Stimulated activated CD4-positive, alpha-beta T cell treated with anti-CD3 and anti-CD28 coated beads, TNF-alpha, amount 100 ng/mL, for 1 hour (primary cell): ENCODE measurements at places on chromosomes 5 and 9.

GRCh38 chr9:137832830-137833590, 44.6 kb upstream of the CACNA1B start:
- no peak for DNase-seq

DNA sequence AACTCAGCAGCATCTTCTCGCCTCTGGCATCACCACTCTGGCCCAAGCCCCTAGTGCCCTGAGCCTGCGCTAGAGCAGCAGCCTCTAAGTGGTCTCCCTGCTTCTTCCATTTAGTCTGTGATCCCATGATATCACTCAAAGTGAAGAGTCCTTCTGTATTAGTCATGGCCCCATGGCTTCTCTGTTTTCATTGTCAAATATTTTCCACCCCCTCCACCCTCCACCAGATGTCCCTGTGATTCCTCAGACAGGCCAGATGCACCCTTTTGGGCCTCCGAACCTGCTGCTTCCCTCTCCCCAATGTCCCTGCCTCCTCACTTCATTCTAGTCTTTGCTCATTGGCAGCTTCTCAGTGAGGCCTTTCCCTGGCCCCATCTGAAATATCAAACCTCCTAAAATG, 299.2 kb downstream of the SPOCK1 start:
- DNase-seq, result no peak

DNA sequence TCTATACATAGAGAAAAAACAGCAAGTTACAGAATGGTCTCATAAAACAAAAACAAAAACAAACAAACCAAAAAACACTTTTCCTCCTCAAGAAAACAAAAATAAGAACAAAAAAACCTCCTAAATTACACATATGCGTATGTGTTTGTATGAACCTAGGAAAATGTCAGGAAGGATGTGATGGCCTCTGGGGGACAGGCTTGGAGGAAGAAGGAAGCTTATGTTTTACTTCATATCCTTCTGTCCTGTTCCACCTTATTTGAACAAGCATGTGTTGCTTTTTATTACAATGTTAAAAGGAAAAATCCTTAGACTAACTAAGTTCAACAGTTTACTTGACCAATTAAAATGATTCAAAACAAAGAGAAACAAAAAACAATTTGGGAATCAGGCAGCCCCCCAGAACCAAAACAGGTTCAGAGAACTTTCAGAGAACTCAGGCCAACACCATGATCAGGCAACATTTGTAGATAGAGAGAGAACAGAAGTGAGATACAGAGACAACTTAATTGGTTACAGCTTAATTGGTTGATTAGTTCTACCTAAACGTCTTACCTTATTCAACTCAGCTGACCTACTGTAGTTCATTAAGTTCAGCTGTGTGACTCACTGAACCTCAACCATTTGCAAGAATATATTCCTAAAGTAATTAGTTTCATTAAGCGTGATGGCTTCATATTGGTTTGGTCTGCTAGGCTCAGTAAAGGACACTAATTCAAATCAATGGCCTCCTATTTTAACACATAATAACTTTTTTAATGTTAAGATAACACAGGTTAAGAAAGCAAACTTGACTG, 10.1 kb downstream of the SPAAR start:
- DNase-seq, result no peak

- no peak for DNase-seq
These were observed 62.7 kb downstream of the ST8SIA4 start for GRCh38 chr5:100840370-100840769.

- DNase-seq, result no peak
These were observed 11.3 kb upstream of the UBTD2 start for GRCh38 chr5:172294831-172295230.

DNA sequence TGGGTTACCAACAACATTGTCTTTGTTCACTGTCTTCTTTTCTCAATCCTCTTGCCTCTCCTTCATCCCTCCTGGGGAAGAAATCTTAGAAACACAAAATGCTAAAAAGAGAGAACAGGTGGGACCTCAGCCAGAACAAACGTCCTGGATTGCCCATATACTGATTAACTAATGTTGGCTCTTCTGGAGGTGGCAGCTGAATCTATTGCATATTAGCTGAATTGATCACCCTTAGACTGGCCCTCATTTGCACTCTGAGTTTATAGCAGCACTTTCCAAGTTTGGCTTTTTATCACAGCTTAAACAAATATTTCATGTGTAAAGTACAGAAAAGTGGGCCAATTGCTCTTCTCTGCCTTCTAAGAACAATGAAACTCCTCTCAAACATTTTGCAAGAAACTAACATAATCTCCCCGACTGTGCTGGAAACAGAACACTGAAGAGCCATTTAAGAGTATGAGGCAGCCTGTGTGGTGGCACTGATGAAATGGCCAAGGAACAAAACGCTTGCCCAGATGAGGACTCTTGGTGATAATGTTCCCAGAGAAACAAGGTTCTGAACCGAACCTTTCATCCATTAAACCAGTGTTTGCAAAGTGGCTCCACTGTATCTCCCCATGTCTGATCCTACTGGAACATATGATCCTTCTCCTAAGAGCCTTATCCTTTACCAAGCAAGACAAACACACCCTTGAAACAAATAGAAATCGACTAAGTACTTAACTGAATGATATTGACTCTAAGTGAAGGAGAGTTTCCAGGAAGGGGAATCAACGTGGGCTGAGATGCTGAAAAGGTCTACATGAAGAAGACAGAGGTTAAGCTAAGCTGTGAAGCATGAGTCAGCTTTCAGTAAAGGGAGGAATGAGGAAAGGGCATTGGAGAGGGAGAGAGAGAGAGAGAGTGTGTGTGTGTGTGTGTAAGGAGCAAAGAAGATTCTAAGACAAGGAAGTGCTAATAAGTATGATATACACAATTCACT, 83.2 kb upstream of the LIFR start:
- no peak for DNase-seq
